ENCODE measurements at places on chromosomes 13 and 19.

DNA sequence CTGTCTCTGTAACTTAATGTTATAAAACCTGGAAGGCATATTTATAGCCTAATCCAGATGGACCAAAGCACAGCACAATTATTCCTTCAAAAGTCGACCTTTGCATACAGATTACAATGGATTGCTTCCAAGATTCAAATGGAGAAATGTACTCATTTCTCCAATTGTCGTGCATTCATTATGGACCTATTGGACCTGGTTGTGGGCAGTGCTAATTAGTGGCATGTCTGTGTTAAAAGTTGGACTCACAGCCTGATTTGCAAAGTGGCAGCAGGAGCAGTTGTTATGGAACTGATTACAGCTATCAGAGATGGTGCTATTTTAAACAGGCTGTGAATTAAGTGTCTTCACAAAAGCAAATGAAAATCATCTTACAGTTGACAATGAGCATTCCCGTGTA, 1529.3 kb upstream of the SLC10A2 start:
- DNase-seq = no peak

DNA sequence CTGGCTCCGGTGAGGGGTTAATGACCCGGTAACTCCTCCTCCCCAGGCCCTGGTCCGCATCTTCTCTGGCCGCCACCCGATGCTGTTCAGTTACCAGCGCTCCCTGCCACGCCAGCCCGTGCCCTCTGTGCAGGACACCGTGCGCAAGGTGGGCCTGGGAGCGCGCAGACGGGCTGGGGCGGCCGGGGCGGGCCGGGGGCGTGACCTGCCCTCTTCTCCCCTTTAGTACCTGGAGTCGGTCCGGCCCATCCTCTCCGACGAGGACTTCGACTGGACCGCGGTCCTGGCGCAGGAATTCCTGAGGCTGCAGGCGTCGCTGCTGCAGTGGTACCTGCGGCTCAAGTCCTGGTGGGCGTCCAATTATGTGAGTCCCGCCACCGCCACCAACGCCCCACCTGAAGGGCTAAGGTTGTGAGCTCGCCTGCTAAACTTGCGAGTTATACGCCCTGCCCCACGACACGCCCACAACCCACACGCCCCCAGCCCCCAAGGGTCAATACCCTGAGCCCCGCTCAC, 10.4 kb downstream of the CPT1C start:
- no peak for DNase-seq

DNA sequence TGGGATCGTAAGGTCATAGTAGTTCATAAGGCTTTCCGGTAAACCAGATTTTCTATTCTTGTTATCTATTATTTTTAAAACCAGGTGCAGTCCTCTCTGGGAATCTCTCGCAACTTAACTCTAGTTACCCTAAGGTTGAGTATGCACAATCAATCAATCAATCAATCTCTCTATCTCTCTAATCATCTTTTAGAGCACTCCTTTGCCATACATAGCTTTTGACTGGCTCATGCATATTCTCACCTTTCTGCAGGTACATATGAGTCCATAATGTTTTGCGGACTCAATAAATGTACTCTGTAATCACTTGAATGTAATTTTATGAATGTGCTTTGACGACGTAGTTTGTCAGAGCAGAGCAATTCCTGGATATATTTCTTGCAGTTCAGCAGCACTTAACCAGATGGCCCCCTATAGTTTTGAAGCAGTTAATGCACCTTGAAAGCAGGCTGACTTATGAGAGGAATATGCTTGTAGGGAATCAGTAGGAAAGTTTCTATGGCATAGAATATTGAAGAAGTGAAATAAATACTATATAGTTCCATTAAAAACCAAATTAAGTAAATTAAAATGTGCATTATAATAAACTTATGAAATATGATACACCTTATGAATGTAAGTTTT, 524.7 kb downstream of the GPC5 start:
- DNase-seq = no peak

DNA sequence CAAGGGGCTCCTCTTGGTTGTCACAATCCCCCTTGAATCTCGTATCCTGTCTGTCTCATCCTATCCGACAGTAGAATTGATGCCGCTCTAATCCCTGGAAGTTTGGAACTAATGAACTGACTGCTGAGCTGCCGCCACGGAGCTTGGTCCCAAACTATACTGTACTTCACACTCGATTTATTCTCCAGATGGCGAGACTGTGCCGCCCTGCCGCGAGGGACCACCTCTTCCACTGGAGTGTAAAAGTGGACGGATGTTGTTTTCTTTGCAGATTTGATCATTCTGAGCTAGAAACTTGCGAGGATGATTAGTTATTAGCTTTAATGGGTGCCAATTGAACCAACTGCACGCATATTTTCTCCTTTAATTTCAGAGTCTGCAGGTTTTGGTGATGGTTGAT, 117.2 kb downstream of the ZIC5 start:
- no peak for DNase-seq

DNA sequence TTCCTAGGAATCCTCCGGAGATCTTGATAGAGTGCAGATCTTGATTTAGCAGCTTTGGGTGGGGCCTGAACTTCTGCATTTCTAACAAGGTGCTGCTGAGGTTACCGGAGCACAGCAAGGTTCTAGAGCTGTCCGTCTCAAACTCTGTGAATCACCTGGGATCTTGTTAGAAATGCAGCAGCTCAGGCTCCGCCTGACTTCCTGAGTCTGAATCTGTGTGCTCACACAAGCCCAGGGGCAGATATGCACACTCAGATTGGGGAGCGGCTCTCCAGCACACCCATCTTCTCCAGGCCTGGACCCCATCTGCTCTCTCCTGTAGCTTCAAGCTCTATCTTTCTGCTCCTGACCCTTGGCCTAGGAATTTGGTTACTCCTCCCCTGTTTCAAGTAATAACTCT, 3.5 kb upstream of the TEX26 start:
- DNase-seq = no peak

GRCh38 chr13:102510072-102510471, 86.7 kb upstream of the TPP2 start:
- no peak for DNase-seq

GRCh38 chr19:47660435-47660832, 51.5 kb downstream of the BICRA start:
- DNase-seq = no peak

GRCh38 chr13:111488486-111489132, 168.2 kb downstream of the TEX29 start:
- DNase-seq = no peak

DNA sequence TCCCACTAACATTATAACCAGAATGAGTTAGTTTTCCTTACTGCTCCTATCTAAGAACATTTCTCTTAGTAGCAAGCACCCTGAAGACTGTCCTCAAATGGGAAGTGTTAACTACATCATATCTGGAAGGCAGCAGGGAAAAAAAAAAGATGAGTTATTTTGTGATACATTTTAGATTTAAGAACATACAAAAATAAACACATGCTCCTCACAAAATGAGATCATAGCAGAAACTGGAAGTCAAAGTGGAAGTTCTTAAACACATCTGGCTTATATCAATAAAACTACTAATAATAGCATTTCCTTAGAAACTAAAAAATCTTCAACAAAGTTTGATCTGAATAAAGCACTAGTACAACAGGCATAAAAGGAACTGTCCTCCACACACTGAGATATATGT, 70.4 kb downstream of the SLITRK6 start:
- DNase-seq = no peak

All from activated CD8-positive, alpha-beta memory T cell treated with anti-CD3 and anti-CD28 coated beads for 4 hours (primary cell).